ENCODE measurements at places on chromosomes 2 and 18.

- DNase-seq, result peak; percentile 83
Measured at GRCh38 chr2:186589612-186590349, at the start of gene ITGAV. Gene ITGAV (plus strand): TSS chr2:186590056. CDS start chr2:186590339, 283 bp downstream.

DNA sequence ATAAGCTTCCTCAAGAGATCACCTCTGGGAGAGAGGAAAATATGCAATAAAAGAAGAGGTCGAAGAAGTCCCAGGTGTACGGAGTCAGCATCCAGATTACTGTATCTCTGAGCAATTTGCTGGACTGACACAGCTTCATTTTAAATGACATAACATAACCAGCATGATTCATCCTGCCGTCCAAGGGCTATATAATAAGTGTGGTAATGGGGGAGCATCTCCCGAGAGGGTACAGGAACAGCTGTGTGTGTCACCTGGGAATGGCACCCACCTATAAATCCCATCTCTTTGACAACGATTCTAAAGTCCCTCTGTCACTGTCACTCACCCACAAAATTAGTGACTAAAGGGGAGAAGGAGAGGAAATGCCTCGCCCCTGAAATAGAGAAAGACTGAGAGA is 19.3 kb upstream of the FZD7 start:
- no peak for DNase-seq

DNA sequence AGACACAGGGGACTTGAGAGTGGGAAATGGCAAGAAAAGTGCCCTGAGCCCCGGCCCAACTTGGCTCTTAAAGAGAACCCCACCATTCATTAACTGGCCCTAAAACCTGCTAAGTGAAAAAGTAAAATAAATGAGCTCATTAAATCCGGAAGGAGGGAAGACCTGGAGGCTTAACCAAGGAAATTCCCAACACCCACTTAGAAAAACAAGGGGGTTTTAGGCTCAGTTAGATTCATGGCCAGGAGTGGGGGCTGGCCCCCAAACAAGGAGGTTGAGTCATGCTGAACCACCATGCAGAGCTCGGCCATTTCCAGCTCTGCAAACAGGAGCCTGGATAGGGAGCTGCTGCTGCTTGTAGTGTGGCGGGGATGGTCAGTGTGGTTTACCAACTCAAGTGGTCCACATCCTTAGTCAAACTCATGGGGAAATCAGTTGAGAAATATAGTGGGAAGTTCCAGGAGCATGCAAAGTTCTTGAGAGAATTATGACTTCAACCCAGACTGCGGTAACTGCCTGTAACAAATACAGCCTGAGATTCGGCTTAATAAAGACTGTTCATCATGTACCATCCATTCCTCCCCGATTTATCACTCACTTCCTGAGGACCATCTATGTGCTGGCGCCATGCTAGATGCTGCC is 39.7 kb upstream of the MRPL19 start:
- no peak for DNase-seq

DNA sequence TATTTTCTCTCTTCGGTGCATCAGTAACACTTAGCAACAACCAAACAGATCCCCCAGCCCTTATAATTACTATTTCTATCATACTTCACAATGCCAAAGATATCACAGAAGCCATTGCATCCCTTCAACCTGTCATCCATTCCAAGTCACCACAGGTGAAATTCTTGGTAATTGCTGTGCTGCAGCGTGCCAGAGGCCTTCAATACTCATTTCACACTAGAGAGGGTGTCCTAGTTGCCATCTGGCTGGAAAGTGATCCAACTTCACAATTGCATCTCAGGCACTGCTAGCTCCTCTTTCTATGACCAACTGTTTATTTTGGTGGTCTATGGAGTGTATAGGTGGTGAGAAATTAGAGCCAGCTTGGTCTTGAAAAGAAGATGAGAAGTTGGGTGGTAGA is 131.2 kb downstream of the NUP35 start:
- DNase-seq, result no peak

DNA sequence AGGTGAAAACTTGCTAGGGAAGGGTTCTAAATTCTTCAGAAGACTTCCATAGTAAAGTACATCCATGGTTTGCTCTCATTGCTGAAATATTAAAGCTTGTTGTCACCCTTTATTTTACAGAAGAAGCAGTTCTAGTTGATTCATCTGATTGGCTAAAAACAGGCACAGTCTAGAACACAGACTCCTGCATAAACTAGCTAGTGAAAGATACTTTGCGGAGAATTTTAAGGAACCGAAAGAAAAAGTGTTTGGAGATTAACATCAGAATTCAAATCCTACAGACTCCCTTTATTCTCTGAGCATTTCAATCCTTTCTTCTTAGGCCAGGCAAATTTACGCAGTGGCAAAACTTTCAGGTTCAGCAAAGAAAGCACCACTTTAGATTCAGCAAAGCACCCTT is 1076.5 kb upstream of the ZEB2 start:
- no peak for DNase-seq

GRCh38 chr18:11146238-11146946 is 3.0 kb downstream of the PIEZO2 start:
- DNase-seq, result no peak

DNA sequence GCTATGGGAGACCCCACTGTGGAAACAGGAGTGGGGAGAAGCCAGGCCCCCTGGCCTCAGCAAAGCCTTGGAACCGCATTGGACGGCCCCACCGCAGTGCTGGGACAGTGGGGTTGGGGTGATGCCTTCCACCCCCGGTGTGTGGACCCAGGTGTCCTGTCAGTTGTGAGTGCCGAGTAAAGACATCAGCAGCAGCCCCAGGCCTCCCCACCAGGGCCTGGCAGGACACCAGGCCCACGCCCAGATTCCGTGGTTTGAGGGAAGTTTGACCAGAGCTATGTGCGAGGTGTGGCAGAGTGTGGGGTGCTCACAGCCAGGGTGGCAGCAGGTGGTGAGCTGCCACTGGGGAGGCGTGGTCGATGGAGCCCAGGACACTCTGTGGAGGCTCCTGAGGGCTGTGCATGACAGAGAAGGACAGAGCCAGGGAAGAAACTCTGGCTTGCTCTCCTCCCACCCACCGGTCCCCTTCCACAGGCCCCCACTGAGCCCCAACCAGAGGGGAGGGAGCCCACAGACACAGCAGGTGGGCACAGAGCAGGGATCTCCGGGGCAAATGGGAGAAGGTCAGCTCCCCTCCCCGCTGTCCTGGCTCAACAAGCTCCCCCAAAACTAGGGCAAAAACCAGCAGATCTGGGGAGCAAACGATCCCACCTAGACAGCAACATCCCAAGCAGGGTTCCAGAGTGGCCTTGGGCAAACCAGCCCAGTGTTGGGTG is 69.1 kb downstream of the TWIST2 start:
- no peak for DNase-seq

All from stimulated activated CD4-positive, alpha-beta T cell treated with anti-CD3 and anti-CD28 coated beads, Interleukin-4, amount 100 ng/mL, for 1 hour (primary cell).